ENCODE measurements at places on chromosomes 2 and 18.

DNA sequence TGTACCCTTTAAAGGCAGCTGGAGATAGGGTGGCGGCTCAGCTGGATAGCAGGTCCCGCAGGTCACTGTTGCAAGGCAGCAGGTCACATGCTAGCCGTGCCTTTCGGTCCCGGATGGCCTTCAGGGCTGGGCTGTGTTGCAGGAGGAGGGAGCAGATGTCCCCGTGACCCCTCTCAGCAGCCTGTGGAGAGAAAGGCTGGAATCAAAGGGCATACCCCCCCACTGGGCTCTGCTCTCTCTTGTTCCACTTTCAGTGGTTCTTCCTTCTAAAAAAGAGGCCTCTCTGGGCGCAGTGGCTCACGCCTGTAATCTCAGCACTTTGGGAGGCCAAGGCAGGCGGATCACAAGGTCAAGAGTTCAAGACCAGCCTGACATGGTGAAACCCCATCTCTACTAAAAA lies 4.4 kb upstream of the ANKRD23 start:
- DNase-seq, result no peak

GRCh38 chr18:45353530-45353929 lies 261.7 kb upstream of the SLC14A2 start:
- DNase-seq, result no peak

DNA sequence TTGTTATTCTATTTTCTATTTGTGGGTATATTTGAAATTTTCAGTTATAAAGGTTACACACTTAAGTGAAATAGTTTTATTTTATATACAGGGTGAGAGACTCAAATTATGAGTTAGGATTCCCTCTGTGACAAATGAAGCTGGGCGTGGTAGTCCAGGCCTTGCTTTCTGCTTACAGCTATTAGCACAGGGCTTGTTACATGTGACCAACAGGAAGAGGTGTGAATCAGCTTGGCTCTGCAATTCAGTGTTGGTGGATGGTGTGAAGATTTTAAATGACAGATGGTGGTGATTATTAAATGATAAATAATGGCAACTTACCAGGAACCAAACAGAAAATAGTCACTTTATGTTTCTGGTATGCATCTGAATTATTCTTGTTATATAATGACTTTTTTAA lies 64.4 kb upstream of the NOSTRIN start:
- no peak for DNase-seq

GRCh38 chr2:179686718-179687342 lies 174.6 kb downstream of the ZNF385B start:
- DNase-seq, result no peak

DNA sequence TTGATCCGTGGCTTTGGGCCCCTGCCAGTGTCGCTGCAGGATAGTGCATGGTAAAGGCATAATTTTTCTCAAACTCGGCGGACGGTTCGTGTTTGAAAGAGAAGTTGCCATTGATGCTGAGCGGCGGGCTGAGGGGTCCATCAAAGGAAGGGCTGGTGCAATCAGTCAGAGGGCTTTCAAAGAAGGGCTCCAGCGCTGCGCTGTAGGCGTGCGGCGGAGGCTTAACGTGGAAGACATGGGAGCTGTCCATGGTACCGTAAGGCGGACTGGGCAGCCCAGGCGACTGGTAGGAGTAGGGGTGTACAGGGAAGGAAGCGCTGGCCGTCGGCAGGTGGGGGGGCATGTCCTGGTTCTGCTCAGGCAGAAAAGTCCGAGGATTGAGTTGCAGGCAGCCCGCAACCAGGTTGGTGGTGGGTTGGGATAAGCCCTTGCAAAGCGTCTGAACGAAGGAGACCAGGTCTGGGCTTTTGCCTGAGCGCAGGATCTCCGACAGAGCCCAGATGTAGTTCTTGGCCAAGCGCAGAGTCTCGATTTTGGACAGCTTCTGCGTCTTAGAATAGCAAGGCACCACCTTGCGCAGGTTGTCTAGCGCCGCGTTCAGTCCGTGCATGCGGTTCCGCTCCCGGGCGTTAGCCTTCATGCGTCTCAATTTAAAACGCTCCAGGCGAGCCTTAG lies 2.3 kb downstream of the NEUROD1 start:
- no peak for DNase-seq

DNA sequence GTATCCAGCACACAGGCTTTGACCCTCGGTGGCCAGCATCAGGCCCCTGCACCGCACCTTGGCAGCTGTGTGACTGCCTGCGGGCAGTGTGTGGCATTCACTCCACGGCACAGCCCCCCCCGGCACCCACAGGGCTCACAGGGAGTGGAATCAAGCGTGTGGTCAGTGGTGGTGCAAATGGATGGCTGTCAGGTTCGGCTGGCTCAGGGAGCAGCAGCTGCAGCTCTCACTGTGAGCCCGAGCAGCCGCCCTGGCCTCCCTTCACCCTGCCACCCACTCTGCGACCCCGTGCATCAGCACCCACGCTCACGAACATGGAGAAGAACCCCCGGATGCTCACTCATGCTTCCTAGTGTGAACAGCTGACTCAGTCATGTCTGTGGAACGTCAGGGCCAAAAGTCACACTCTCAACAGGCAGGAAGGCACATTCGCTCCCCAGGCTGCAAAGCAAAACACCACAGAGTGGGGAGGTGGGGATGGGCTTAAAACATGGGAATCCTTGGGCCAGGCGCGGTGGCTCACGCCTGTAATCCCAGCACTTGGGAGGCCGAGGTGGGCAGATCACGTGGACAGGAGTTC lies 41.5 kb upstream of the GPC1 start:
- DNase-seq, result no peak
